Activated CD4-positive, CD25-positive, alpha-beta regulatory T cell (primary cell): ENCODE measurements at places on chromosomes 5 and 9.

GRCh38 chr5:158563760-158564390, 535.8 kb downstream of the EBF1 start:
- DNase-seq = no peak

GRCh38 chr9:72977670-72978069, 24.8 kb upstream of the ALDH1A1 start:
- no peak for DNase-seq

DNA sequence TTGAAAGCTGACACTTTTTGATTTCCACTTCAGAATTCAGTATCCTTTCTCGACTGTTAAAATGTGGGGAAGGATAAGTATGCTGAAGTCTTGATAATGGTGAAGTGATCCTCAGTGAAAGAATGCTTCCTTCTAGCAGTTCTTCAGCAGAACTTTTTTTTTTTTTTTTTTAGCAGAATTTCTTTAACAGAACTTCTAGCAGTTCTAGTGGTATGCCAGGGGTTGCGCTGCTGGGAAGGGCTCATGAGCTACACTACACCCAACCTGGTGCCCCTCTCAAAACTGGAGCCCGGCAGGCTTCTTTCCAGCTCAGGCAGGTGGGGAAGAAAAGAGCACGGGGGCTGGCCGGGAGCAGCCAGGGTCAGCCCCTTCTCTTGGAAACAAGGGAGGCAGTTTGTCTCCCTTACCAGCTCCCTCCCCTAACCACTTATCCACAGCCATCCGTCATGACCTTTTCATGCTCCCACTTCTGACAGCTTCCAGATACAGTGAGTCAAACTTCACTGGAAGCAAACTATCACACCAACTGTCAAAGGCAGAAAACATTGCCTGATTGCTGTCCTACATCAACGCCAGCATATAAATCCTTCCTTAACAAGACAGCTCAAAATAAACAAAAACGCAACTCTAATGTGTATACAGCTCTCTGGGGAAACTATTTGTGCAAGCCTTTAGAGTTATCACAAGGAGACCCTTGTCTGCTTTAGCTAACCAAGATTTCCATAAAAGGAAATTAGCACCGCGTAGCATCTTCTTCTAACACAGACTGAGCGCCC, 211.5 kb downstream of the GAPVD1 start:
- no peak for DNase-seq

GRCh38 chr9:27719711-27720110, 146.4 kb upstream of the C9orf72 start:
- no peak for DNase-seq

DNA sequence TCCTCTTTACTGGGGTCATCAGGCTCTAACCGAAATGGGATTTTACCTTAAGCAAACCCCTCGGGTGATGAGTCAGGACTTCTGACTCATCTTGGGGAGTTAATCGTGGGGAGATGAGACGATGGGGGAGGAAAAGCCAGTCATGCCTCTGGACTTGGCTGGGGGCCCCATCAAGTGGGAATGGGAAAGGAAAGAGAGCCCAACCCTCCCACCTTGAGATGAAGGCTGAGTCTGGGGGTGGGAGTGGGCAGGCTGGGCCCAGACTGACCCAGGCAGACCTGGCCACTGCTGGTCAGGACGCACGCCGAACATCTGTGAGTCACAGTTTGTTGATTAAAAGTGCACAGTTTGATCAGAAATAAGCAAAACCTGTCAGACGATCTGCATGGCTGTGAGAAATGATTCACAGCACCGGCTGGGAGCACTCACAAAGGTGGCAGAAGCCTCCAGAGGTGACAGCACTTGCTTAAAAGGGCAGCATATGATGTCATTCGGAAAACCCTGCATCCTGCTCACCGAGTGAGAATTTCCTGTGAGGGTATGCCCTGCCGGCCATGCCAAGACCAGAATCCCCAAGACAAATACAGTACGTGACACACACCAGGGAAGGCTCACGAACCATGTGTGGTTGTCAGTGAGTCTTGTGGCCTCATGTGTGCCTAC, 50.0 kb upstream of the SLC25A51 start:
- no peak for DNase-seq

DNA sequence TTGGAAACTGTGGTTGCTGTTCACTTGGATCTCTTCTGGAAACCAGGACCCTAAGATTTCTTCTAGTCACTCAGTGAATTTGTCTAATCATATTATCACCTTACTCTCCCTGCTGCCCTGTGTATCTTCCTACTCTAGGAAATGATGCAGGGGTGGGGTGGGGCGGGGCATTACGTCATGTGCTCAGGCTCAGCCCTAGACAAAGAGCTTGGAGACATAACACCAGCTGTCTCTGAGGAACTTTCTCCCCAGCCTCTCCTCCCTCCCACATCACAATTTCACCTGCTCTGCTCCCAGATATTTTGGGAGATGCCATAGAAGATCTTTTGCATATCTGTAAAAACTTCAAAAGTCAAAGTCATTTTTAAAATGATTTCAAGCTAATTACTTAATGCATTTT, 470.4 kb downstream of the ZSWIM6 start:
- DNase-seq = no peak

- DNase-seq = no peak
Measured at GRCh38 chr5:9789777-9790176, 159.6 kb upstream of the TAS2R1 start.

DNA sequence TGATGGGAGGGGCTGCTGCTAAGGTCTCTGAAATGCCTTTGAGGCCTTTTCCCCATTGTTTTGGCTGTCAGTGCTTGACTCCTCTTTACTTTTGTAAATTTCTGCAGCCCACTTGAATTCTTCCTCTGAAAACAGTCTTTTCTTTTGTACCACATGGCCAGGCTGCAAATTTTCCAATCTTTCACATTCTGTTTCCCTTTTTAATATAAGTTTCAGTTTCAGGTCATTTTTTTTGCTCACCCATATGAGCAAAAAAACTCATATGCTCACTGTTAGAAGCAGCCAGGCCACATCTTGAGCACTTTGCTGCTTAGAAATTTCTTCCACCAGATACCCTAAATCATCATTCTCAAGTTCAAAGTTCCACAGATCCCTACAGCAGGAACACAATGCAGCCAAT, 234.6 kb upstream of the ADRA1B start:
- DNase-seq = no peak

DNA sequence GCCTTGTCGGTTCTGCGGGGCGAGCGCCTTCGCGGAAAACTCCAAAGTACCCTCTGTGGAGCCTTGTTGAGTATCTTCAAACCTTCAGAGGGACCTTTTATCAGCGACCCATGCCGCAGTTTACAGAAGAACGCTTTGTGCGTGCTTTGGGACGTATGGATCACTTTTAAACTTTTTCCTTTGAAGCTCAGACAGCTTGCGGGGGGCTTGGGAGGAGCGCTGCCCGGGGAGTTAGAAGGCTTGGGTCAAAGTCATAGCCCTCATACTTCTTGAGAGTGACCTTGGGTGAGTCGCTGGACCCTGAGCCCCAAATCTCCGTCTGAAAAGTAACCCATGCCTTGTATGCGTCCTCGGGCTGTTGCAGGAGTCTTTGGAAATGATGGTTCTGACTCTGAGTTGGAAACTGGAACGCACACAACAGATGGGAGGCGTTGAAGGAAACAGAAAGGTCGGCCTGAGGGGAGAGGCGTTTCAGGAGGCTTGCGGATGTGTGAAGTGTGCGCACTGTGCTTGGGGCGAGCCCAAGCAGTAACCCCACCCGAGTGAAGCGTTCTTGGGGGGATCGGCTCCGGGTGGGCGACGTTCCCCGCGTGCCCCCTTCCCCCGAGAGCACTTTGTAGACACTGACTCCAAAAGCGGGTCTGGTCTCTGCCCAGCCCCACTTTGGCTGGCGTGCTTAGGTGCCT, 661 bp upstream of the SLC25A51 start:
- DNase-seq = no peak

DNA sequence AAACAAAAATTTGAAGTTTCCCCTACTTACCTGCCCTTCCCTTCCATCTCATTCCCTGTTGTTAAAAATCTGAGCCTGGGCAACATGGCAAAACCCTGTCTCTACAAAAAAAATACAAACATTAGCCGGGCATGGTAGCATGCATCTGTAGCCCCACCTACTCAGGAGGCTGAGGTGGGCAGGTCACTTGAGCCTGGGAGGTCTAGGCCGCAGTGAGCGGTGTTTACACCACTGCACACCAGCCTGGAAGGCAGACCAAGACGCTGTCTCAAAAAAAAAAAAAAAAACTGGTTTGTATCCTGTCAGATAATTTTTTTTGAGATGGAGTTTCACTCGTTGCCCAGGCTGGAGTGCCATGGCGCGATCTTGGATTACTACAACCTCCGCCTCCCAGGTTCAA, 16.3 kb upstream of the REEP5 start:
- no peak for DNase-seq

GRCh38 chr5:82346399-82347165, 68.4 kb upstream of the RPS23 start:
- no peak for DNase-seq

GRCh38 chr9:131218370-131218769, 57.9 kb downstream of the FAM78A start:
- DNase-seq = no peak

- no peak for DNase-seq
Measured at GRCh38 chr5:134119720-134120119, 5.2 kb downstream of the TCF7 start.

DNA sequence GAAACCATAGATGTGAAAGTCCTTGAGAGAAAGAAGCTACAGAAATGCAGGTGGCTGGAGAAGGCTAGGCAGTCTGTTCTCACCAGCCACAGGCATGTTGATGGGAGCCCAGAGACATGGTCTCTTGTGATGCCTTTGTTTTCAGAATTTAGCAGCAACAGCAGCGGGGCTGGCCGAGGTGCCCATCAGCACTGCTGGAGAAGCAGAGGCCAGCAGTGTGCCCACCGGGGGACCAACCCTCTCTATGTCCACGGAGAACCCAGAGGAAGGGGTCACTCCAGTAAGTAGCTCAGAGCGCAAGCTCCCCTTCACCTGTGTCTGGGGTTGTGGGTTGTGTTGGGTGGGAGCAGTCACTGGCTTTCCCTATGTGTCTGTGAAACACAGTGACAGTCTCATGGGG, 59.6 kb downstream of the COL15A1 start:
- no peak for DNase-seq

DNA sequence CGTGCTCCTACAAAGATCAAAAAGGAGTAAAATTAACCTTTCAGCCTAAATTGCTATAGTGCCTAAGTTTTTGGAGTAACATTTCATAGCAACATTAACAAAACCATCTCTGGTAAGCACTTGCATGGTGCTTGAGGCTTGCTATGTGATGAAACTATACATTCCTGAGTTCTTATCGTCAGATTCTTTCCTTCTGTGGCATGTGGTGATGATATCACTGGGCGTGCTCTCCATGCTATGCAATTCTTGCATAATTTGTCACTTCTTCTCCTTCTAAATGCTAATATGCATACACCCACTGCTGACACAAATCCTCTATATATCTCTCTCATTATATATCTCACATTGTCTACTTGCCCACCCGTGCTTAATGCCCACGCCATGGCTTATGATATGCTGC, 2019.9 kb downstream of the MAT2B start:
- no peak for DNase-seq

GRCh38 chr5:58357121-58357520, 102.8 kb downstream of the PLK2 start:
- no peak for DNase-seq

- no peak for DNase-seq
Measured at GRCh38 chr5:77719666-77720363, 56.3 kb downstream of the TBCA start.

DNA sequence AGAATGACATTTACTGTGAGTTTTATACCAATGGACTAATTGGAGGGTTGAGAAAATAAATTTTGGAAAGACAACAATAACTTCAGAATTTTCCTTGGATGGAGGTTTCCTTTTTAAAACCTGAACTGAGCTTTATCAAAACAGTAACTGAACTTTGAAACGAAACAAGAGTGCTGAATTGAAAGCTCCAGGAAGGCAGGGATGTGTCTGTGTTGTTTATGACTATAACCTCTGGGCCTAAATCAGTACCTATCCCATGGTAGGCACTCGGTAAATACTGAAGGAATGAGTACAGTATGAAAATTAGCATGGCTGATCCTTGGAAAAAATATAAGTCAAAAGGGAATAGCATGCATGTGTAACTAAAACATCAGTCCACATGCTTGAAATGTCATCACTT, 93.9 kb downstream of the GHR start:
- DNase-seq = no peak

GRCh38 chr5:152649609-152650008, 244.5 kb upstream of the NMUR2 start:
- DNase-seq = no peak

DNA sequence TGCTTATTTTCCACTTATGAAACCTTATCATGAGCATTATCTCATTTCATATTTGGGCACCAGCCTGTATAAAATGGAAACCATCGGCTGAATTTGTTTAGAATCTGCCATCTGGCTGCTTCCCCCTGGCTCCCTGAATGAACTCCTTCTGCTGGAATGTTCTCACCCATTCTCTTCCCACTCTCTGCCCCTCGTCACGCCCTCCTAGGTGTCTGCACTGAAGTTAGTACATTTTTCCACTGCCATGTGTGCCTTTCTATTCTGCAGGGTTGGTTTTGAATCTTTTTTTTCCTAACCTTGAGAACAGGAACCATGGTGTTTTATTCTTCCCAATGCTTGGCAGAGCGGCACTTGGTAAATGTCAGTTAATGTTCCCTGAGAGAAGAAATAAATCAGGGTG, 359.7 kb downstream of the MLLT3 start:
- DNase-seq = no peak

DNA sequence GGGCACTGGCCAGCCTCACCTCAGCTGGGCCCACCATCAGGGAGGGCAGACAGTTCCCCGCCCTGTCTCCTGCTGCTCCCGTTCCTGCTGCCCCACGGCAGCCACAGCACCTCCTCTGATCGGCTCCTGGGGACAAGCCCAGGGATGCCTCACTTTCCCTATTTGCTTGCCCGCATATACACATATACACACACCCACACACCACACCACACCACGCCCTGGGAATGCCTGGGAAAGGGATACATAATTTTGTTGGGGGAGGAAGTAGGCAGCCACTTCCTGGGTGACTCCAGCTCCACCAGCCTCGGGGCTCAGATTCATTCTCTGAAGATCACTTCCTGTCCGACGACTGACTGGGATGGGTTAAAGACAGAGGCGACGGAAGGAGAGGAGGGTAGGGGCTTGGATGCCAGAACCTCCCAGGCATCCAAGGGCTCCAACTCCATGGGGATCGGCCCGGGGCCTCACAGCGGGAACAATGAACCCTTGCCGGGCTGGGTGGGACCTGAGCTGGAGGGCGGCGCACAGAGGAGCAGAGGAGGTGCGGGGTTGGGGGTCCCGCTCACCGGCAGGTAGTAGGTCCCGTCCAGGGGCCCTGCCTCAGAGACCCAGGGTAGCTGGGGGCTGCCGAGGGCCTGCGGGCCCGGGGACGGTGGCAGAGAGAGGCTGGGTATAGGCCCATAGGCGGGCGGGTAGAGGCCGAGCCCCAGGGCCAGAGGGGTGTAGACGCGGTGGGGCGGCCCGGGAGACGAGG, 2.0 kb upstream of the MZB1 start:
- DNase-seq = no peak
